Sigmoid colon (tissue), 7 donors: ENCODE measurements at places on chromosomes 16 and 17.

DNA sequence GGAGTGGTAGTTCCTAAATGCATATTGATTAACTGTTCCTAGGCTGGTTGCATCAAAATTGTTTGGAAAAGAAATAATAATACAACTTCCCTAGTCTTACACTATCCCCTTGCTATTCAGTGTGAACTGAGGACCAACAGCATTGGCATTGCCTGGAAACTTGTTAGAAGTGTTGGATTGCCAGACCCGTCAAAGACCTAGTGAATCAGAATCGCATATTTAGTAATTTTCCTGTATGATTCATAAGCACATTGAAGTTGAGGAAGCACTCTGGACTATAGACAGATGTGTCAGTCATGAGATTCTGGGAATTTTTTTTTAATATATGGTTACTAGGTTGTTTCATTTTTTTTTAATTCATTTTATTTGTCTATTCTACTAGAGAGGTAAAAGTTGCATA is 34.7 kb upstream of the KCNJ16 start:
- DNase-seq = no peak

GRCh38 chr17:67649891-67650290 is 67.8 kb upstream of the NOL11 start:
- DNase-seq = no peak

DNA sequence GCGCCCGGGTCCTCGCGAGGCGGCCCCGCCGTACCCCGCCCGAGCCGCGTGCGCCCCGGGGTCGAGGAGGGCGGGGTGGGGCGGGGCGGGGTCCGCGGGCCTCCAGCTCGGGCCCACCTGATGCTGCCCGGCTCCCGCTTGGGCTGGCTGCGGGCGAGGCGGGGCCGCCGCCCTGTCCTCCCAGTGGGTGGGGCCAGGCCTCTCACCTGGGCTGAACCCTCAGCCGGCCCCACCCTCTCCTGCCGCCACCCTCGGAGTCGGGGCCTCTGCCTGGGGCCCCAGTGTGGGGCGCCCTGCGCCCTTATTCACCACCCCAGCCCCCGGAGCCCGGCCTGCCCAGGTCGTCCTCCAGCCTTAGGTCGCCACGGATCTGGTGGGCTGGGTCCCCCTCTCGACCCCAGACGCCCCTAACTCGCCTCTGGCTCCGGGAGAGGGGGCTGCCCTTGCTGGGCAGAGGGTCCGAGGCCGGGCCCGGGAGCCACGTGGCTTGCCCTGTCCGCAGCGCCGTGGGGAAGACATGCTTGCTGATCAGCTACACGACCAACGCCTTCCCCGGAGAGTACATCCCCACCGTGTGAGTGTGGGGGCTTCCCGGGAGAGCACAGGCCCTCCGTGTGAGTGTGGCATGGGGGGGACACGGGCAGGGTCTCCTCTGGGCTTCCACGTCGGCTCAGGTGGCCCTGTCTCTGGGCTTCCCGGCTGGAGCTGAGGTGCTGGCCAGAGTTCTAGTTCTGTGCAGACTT is 578 bp downstream of the RAC3 start:
- no peak for DNase-seq

- no peak for DNase-seq
Observed at GRCh38 chr17:59466946-59467801, 98.2 kb upstream of the DHX40 start.
